ENCODE measurements at places on chromosomes 7 and 10.

DNA sequence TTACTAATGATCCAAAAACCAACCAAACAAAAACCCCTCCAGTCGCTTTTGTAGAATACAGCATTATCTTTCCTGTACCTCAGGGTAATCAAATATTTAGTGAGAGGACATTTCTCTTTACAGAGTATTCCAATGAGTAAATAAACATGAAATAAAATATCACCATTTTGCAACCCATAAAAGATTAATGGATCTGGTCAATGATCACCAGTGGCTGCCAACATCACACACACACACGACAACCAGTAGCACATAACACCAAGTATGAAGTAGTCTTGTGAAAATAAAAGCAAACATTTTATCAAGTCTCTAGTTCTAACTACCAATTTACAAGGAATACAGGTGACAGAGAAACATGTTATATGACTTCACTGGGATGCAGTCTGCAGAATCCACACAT, 188.6 kb upstream of the IMMP2L start:
- no peak for DNase-seq

GRCh38 chr7:2312267-2312929, 1.8 kb downstream of the SNX8 start:
- DNase-seq: no peak

DNA sequence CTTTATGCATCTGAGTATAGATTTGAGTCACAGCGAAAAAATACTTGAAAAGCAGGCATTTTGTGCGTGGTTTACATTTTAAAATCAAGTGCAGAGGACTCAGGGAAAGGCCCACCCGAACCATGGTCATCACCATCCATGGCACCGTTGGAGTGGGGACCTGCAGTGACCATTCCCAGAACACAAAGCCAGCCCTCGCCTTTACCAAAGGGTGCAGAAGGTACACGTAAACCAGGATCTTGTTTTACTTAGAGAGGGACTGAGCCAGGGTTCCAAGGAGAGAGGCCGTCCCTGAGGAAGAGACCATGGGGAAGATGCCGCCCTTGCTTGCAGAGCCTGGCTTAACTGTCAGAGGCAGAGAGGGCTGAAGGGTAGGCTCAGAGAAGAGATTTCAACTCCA, 12.0 kb upstream of the CNPY1 start:
- no peak for DNase-seq

- peak; percentile 57 for DNase-seq
Observed at GRCh38 chr7:6640246-6640721, 3.2 kb downstream of the ZNF316 start.

- DNase-seq: no peak
Observed at GRCh38 chr10:98745645-98746044, 298.9 kb upstream of the HPS1 start.

- DNase-seq: no peak
Observed at GRCh38 chr7:119733127-119733879, 539.7 kb upstream of the KCND2 start.

- DNase-seq: no peak
Observed at GRCh38 chr7:26699766-26700165, 164.6 kb downstream of the SKAP2 start.

- no peak for DNase-seq
Observed at GRCh38 chr7:152911922-152912321, 152.4 kb downstream of the ACTR3B start.

GRCh38 chr10:80444646-80445319, 9.3 kb upstream of the TSPAN14 start:
- DNase-seq: peak; percentile 76

- DNase-seq: no peak
Observed at GRCh38 chr7:129189661-129190310, 1.4 kb downstream of the SMO start.

DNA sequence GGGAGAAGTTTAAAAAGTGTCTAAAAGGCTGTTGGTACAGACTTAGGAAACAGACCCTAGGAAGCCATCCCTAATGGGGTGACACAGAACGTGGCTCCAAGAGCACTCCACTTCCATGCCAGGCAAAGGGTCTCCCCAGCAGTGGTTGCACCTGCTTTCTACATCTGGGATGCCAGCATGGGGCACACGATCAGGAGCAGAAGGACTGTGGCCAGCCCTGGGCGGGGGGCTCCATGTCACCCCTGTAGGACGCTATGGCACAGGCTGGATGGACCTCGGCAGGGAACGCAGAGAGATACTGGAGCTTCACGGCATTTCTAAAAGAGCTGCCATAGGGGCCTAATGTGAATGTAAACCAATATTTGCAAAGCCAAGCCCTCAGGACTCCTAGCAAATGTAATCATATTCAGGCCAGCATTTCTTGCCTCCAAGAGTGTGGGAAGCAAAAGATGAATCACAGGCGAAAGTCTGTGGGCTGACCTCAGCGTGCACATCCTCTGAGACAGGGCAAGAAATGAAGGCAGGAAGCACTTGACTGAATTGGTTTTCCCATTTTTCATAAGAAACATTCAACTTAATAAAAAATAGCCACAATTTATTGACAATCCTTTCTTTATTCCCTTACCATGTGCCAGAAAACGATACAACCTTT, 93.9 kb downstream of the ATXN7L1 start:
- DNase-seq: peak; percentile 82

DNA sequence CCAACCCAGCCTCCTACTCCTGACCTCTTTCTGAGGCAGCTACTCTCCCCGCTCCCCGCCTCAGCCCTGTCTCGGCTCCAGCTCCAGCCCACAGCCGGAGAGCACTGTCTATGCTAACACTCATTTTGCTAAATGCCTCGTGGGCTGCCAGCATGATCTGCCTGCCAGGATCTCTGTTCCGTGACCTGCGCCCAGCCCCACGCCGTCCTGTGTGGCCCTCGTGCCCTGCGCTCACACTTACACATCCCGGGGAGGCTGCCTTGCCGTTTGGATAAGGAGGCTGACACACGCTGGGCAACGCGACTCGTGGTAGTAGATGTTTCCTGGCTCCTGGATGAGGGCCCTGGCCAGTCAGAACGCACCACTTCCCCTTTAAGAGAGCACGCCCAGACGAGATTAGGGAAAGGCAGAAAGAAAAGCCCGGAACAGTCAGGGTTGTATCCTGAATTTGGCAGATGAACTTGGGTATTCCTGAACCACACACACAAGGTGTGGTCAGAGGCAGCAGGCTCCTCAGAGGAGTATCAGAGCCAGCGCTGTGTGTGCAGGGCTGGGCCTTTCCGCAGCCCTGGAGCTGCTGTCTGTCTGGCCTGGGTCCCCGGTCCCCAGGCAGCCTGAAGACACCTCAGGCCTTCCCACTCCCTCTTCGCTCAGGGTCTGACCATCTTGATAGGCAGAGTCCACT, 97.7 kb upstream of the EFCAB10 start:
- peak; percentile 84 for DNase-seq

- no peak for DNase-seq
Observed at GRCh38 chr7:89826557-89826956, 327.7 kb upstream of the STEAP1 start.

DNA sequence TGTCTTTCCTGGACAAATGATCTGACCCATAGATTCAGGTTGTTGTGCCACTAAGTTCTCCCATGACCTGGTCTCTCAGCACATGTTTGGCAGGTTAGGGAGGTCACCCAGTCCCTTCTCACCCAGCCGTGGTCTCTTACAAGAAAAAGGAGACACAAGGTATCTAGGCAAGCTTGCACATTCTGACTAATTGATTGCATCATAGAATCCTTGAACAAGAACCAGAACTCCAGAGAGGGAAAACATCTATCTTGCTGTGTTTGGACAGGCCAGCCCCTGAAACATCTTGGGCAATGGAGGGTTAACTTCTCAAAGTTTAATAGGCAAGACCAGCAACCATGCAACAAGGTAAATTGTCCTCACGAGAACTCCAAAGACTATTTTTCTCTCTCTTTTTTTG, 8.5 kb upstream of the HK1 start:
- DNase-seq: no peak

DNA sequence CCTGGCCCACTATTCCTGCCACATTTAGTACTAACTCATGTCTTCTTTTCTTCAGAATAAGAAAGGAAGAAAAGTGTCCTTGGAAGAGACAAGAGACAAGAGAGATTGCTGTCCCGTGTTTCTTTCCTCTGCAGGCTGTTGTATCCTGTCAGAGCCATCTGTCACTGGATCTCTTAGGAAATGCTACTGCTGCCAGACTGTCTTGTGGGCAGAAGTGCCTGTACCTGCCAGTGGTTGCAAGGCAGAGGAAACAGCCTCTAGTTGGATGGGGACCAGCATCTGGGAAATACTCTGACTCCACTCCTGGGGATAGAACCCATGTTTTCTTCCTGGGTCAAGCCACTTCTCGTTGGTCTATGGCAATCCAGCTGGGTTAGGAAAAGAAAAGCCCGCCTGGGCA, 16.7 kb upstream of the MAP3K8 start:
- DNase-seq: no peak

DNA sequence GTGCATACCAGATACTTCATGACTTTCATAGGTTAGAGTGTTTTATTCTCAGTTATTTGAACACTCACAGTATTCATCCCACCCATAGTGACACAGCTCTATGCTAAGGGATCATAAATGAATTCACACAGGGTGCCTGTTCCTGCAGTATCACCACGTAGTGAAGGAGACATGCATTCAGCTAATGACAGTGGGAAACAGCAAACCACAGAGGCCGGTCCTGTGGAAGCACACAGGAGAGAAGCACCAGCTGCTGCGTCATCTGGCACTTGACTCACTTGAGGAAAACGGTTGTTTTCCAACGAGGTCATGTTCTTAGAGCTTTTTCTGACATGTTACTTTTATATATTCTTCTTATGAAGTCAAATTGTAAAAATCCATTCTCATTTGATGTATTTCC, 73.0 kb downstream of the UBE3C start:
- no peak for DNase-seq

- DNase-seq: no peak
Observed at GRCh38 chr10:71426058-71426605, 29.4 kb downstream of the CDH23 start.

DNA sequence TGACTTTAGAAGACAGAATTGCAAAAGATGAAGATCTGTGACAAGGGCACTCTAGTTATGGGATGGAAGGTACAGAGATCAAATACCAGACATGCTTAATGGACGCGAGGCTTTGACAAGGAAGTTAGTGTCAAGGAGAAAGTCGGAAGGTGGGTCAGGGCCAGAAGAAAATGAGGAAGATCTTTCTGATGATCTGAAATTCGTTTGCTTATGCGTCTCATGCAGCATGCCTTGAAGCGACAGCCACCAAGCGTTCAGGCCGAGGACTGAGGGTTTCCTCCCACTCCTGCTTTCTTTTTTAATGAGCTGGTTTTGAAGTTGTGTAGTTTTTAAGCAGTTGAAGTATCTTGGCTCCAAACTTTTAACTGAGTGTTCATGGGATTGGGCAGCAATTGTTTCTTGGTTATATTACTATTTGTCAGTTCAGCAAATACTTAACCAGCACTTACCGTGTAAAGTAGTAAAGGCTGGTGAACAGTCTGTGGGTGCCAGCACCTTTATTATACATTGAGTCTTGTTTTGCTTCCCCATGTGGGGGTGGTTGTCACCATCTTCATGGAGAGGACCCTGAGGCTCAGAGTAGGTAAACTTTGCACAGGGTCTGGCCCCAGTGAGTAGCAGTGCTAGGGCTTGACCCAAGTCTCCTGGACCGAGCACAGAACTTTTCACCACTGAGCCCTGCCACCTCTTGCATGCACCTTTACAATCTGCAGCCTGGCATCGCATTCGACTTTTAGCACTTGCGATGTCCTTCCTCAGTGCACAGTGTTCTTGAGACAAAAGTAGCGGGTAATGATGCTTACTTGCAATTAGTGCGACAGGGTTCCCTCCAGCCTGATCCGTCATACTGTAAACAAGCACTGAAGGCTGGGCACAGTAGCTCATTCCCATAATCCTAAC, 14.3 kb upstream of the BHLHA15 start:
- no peak for DNase-seq

DNA sequence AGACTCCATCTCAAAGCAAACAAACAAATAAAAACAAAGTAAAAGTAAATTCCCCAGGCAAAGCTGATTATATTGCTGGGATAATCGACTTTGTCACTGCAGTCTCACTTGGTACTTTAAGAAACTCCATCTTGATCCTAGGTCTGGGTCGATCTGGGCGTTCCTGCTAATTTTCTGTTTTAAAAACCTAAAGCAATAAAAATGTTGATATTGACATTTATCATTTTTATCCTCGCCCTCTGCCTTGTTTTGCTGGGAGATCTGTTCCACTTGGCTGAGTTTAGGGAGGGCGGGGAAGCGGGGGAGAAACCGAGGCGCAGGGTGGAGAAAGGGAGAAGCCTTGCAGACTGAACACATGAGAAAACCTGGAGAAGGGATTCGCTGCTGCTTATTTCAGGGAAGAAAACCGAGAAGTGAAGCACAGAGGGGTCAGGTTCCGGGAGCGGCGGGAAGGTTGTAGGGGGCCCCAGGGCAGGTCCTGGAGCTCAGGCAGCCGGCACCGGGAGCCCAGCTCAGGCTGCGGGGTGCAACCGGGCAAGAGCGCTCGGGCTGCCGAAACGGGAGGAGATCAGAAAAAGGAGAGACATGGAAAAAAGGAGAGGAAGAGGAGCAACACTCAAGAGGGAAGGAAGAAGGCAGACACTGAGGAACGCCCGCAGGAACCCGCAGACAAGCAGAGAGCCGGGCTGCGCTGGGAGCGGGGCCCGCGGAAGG, 27.3 kb upstream of the KMT2C start:
- no peak for DNase-seq

GRCh38 chr10:102255404-102255803, 10.1 kb downstream of the GBF1 start:
- DNase-seq: no peak

DNA sequence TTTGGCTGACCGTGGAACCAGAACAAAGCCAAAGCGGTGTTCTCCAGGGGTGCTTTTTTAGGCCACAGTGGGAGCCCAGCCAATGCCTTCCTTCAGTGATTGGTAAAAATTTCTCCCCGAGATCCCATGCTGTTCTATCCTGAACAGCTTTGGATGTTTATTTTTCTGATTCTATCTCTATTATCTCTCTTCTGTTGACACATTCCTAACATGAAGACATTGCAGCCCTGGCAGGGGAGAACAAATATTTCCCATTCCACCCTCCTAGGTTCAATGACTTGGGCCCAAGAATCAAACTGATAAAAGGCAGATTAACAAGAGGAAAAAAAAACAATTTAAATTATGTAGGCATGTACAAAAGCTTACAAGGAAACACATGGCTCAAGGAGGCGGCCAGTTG, 162.7 kb downstream of the PFKFB3 start:
- DNase-seq: no peak

GRCh38 chr7:109694149-109695071, 1124.7 kb downstream of the DNAJB9 start:
- no peak for DNase-seq

- no peak for DNase-seq
Observed at GRCh38 chr10:33256458-33256857, 78.0 kb downstream of the NRP1 start.
